ENCODE measurements at places on chromosomes 7 and 10. TPM values are rescaled to one million over a fixed set of nuclear protein-coding genes. Genes with fewer than 3 reads are reported as not detected.

Gene OR2A12
- not detected for total RNA-seq

Gene PRSS1
- total RNA-seq, result not detected

Gene SEMA3D
- not detected for total RNA-seq

Gene SRRT
- 307 TPM for total RNA-seq

Gene BBIP1
- total RNA-seq, result 27.7 TPM

Gene SERPINE1
- 1.1 TPM for total RNA-seq

Gene ZNF853
- 9.7 TPM for total RNA-seq

Gene ABCA13
- 0.05 TPM for total RNA-seq

DNA sequence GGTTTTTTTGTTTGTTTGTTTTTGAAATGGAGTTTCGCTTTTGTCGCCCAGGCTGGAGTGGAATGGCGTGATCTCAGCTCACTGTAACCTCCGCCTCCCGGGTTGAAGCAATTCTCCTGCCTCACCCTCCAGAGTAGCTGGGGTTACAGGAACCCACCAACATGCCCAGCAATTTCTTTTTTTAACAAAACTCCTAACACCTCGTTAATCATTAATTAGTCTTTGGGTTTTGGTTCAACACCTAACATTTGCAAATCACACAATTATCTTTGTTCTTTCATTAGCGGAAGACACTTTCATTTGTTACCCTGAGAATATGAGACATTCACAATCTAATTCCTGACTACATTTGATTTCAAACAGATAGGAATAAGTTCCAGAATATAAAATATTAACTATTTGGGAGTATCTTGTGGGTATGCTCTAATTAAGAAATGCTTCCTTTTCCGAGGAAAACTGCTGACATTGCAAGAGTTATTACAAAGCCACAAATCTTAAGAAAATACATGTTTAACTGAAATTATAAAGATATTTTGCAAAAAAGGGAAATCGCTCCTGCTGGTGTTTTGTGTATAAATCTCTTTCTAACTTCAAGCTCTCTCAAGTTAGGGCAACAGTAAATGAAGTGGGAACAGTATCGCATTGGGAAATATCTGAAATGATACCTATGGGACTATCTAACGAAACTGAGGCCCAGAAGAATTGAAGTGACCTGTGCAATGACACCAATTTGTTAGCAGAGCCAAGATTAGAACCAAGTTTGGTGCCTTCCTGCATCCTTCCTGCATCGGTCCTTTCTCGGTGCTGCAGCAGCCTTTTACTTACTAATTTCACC lies 1.2 kb upstream of the LSM8 start:
- peaks cover 11% of the 10 kb centered on the region for H3K4me1 ChIP-seq
- H3K27me3 ChIP-seq, result no peaks in the 10 kb centered on the region
- no peak for DNase-seq
- H3K36me3 ChIP-seq, result peaks cover 9% of the 10 kb centered on the region
- peak overlapping the region; percentile 96 for H3K27ac ChIP-seq

GRCh38 chr7:47572094-47572445 lies 9.8 kb downstream of the TNS3 start:
- DNase-seq, result no peak
- H3K36me3 ChIP-seq, result no peaks in the 10 kb centered on the region
- peaks cover 58% of the 10 kb centered on the region for H3K4me1 ChIP-seq
- peak overlapping the region; percentile 14 for H3K27ac ChIP-seq
- no peaks in the 10 kb centered on the region for H3K27me3 ChIP-seq

- peaks cover 71% of the 10 kb centered on the region for H3K36me3 ChIP-seq
- no peak for DNase-seq
- no peak overlapping the region for H3K4me3 ChIP-seq
- H3K27me3 ChIP-seq, result no peaks in the 10 kb centered on the region
- H3K27ac ChIP-seq, result no peak overlapping the region
Observed at GRCh38 chr7:149014309-149014708, 14.0 kb downstream of the PDIA4 start.

- H3K4me3 ChIP-seq, result no peak overlapping the region
- no peak for DNase-seq
- H3K36me3 ChIP-seq, result no peaks in the 10 kb centered on the region
- H3K27me3 ChIP-seq, result no peaks in the 10 kb centered on the region
- no peak overlapping the region for H3K27ac ChIP-seq
Observed at GRCh38 chr10:56662765-56663447, 301.8 kb upstream of the ZWINT start.

DNA sequence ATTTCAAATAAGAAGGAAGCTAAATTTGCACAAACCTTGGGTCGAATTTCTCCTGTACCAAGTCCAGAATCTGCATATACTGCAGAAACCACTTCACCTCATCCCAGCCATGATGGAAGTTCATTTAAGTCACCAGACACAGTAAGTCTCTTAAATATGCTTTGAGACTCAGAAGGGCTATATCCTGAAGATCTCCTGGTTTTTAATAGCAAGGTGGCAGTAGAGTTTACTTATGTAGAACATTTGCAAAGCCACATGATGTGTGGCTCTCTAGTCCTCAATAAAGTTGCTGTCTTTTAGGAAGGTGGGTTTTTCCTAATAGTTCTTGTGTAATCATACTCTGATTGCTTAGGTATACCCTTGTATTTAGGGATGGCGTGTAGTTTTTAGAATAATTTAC lies 8.7 kb downstream of the DBF4 start:
- H3K4me1 ChIP-seq, result no peaks in the 10 kb centered on the region
- H3K27ac ChIP-seq, result no peak overlapping the region
- H3K27me3 ChIP-seq, result no peaks in the 10 kb centered on the region
- H3K36me3 ChIP-seq, result peaks cover 38% of the 10 kb centered on the region
- H3K4me3 ChIP-seq, result no peak overlapping the region
- no peak for DNase-seq

- no peaks in the 10 kb centered on the region for H3K36me3 ChIP-seq
- H3K27me3 ChIP-seq, result peaks cover 91% of the 10 kb centered on the region
- H3K4me3 ChIP-seq, result no peak overlapping the region
- peak; percentile 42 for DNase-seq
- peaks cover 44% of the 10 kb centered on the region for H3K4me1 ChIP-seq
- H3K27ac ChIP-seq, result no peak overlapping the region
Observed at GRCh38 chr10:8039321-8039881, 15.1 kb upstream of the GATA3 start.

GRCh38 chr7:140773104-140773503 lies 76.6 kb downstream of the NDUFB2 start:
- peaks cover 38% of the 10 kb centered on the region for H3K36me3 ChIP-seq
- H3K4me3 ChIP-seq, result no peak overlapping the region
- no peak for DNase-seq
- no peak overlapping the region for H3K27ac ChIP-seq
- H3K27me3 ChIP-seq, result no peaks in the 10 kb centered on the region

DNA sequence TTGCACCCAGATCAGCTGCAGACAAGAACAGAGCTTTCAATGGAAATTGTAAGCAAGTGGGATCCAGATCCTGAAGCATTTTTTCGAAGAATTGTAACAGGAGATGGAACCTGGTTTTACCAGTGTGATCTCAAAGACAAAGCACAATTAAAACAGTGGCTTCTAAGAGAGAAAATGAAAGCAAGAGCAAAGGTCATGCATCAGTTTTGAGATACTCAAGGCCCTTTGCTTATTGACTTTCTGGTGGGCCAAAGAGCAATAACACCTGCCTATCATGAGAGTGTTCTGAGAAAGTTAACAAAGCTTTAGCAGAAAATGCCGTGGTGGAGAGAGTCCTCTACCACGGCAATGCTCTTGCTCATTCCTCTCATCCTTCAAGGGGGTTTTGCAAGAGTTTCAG lies 194.8 kb downstream of the TMEM178B start:
- no peaks in the 10 kb centered on the region for H3K36me3 ChIP-seq
- H3K4me3 ChIP-seq, result no peak overlapping the region
- no peaks in the 10 kb centered on the region for H3K4me1 ChIP-seq
- H3K27ac ChIP-seq, result no peak overlapping the region
- no peak for DNase-seq
- no peaks in the 10 kb centered on the region for H3K27me3 ChIP-seq

GRCh38 chr7:149865437-149865836 lies 8.3 kb upstream of the ATP6V0E2 start:
- no peaks in the 10 kb centered on the region for H3K27me3 ChIP-seq
- H3K4me3 ChIP-seq, result no peak overlapping the region
- H3K4me1 ChIP-seq, result peaks cover 78% of the 10 kb centered on the region
- H3K27ac ChIP-seq, result peak overlapping the region; percentile 66
- peaks cover 5% of the 10 kb centered on the region for H3K36me3 ChIP-seq

DNA sequence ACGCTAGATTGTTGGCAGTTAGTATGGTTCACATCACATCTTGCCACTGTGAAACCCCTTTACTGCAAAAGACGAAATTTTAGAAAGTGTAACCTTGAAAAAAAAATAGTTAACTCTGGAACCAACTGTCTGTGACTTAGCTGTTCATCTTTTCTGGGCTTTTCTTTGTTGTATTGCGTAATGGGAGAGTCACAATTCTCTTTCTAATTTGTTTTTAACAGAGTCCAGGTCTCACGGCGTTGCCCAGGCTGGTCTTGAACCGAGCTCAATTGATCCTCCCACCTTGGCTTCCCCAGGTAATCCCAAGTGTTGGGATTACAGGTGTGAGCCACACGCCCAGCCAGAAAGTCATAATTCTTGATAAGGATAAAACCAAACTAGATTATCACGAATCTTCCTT lies 14.5 kb downstream of the UBE3C start:
- DNase-seq, result no peak
- peaks cover 2% of the 10 kb centered on the region for H3K36me3 ChIP-seq
- H3K4me3 ChIP-seq, result no peak overlapping the region

GRCh38 chr10:129525401-129525801 lies 58.4 kb downstream of the MGMT start:
- H3K4me1 ChIP-seq, result no peaks in the 10 kb centered on the region
- H3K27ac ChIP-seq, result no peak overlapping the region
- no peaks in the 10 kb centered on the region for H3K27me3 ChIP-seq
- no peak for DNase-seq
- no peaks in the 10 kb centered on the region for H3K36me3 ChIP-seq

DNA sequence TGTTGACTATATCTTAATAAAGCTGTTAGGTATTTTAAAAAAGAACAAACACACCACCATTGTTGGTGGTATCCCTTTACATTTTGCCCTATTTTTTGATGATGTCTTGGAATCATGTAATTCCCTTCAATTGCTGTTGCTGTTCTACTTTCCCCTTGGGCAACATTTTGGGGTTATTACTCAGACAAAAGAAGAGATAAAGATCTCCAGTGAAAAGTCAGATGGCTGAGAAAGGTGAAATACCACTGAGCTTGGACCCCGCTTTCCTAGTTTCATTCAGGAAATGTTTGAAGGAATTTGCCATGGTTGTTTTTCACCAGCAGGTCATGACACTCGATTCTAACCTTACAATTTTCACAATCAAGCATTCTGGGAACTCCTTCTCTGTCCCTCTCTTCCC lies 84.6 kb downstream of the MACC1 start:
- no peaks in the 10 kb centered on the region for H3K36me3 ChIP-seq
- H3K27me3 ChIP-seq, result no peaks in the 10 kb centered on the region
- H3K27ac ChIP-seq, result no peak overlapping the region
- DNase-seq, result no peak

GRCh38 chr10:75924309-75924902 lies 493.0 kb downstream of the LRMDA start:
- DNase-seq, result no peak
- no peaks in the 10 kb centered on the region for H3K36me3 ChIP-seq
- no peak overlapping the region for H3K27ac ChIP-seq
- H3K27me3 ChIP-seq, result no peaks in the 10 kb centered on the region
- no peak overlapping the region for H3K4me3 ChIP-seq

DNA sequence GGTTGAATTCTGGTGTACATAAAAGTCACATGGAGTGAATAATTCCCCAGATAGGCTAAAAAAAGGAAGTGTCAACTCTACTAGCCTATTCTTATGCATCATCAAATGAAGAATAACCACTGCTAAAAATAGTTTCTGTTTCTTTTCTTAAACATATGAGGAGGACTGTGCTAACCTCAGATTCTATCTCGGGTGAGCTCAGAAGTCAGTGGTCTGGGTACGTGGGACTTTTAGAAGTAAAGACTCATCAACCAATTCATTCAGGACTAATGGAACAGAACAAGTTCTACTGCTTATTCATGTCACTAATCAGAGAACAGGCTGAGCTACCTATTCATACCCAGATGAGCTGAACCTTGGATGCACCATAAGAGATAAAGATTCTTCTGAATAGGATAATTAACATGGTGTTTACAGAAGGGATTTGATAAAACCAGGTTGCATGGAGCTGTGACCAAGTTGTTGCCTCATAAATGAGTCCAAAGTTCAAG lies 9.5 kb upstream of the ASAH2 start:
- H3K27me3 ChIP-seq, result no peaks in the 10 kb centered on the region
- H3K27ac ChIP-seq, result no peak overlapping the region
- H3K4me1 ChIP-seq, result peaks cover 2% of the 10 kb centered on the region

GRCh38 chr10:114638821-114639625 lies 19.1 kb downstream of the ABLIM1 start:
- no peaks in the 10 kb centered on the region for H3K36me3 ChIP-seq
- no peak overlapping the region for H3K27ac ChIP-seq
- H3K4me1 ChIP-seq, result peaks cover 7% of the 10 kb centered on the region
- H3K4me3 ChIP-seq, result no peak overlapping the region

- DNase-seq, result no peak
- H3K27me3 ChIP-seq, result no peaks in the 10 kb centered on the region
- no peaks in the 10 kb centered on the region for H3K4me1 ChIP-seq
- H3K36me3 ChIP-seq, result no peaks in the 10 kb centered on the region
- H3K27ac ChIP-seq, result no peak overlapping the region
Observed at GRCh38 chr7:152615031-152615741, 60.8 kb downstream of the XRCC2 start.

DNA sequence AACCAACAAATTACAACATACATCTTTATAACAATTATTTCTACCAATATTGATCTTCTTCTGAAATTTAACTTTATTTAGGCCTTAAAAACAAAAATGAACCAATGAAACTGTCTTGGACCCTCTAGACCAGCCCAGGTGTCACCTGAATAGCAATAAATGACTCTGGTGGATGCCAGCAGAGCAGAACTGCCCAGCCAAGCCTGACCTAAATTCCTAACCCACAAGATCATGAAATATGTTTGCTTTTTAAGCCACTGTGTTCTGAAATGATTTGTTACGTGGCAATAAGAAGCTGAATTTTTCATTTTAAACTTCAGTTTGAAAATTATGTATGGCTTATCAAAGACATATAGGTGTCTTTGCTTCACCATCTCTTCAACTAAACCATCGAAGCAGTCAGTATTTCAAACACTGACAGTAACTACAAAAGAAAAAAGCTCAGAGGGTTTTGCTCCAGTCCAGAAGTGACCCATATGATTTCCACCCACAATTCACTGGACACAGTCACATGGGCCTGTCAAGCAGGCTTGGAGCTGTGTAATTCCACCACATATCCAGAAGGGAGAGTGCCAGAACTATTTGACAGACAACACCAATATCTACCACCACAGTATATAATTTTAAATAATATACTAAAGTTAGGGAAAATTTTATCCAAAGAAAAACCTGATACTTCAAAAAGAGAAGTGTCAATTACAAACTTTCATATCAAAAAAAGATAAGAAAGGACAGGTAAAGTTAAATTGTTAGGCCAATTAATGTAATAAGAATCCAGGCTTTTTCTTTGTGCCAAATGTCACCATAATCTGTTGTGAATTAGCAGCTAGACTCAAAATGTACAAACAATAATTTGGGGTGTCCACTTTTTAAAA lies 94.5 kb downstream of the KMT2C start:
- H3K4me3 ChIP-seq, result no peak overlapping the region
- H3K27me3 ChIP-seq, result no peaks in the 10 kb centered on the region
- no peaks in the 10 kb centered on the region for H3K36me3 ChIP-seq
- H3K27ac ChIP-seq, result no peak overlapping the region
- peaks cover 19% of the 10 kb centered on the region for H3K4me1 ChIP-seq
